ENCODE measurements at places on chromosomes 1 and 21. TPM values are rescaled to one million over a fixed set of nuclear protein-coding genes. Genes with fewer than 3 reads are reported as not detected.

Gene JAM2
- total RNA-seq: 27.6 TPM

Gene DMBX1
- total RNA-seq: not detected

Gene AIRE
- not detected for total RNA-seq

GRCh38 chr1:20220036-20220435 is 33.7 kb upstream of the PLA2G2C start:
- H3K27ac ChIP-seq: no peak overlapping the region
- H3K36me3 ChIP-seq: no peaks in the 10 kb centered on the region
- H3K4me1 ChIP-seq: no peaks in the 10 kb centered on the region
- DNase-seq: no peak

Gene GNG12
- 122 TPM for total RNA-seq

All from uterus (tissue), 4 donors.